Dermis blood vessel endothelial cell (primary cell): ENCODE measurements at places on chromosomes 5 and 9. TPM values are rescaled to one million over a fixed set of nuclear protein-coding genes. Genes with fewer than 3 reads are reported as not detected.

DNA sequence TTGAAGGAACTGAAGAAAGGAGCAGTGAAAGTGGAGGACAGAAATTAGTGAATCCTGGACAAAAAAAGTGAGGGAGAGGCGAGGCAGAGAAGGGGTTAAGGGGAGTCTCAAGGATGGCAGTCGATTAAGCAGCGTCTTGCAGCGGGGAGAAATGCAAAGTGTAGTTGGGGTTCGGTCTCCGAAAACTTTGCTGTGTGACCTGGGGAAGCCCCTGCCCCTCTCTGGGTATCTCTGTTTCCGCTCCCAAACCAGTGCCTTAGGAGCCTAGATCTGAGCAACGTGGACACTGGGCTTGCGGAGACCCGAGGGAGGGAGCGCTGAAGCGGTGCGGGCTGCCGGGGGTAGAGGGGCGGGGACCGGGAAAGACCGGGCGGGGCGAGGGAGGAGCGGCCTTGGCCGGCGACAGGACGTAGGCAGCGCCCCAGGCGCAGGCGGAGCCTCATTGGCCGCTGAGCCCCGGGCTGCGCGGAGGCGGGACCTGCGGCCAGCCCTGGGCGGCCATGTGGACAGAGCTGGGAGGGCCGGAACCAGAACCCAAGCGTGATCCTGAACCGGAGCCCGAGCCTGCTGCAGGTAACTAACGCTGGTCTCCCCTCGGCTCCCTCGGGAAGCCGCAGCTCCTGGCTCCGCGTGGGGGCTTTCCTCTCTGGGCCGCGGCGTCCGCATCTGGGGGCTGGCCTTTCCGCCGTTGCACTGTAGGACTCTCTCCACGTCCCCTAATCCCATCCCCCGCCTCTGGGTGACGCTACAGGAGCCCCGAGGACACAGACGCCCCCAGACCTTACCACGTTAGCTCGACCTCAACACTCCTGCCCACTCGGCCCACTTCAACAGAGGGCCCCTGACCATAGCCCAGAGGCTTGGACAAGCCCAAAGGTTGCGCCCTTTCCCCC lies at the start of gene ALDH1B1:
ALDH1B1 (plus strand) TSS at position 468 of the 893 bp plus-strand sequence. CDS start 3,047 bp downstream, outside the sequence.
- peak; percentile 90 for DNase-seq

DNA sequence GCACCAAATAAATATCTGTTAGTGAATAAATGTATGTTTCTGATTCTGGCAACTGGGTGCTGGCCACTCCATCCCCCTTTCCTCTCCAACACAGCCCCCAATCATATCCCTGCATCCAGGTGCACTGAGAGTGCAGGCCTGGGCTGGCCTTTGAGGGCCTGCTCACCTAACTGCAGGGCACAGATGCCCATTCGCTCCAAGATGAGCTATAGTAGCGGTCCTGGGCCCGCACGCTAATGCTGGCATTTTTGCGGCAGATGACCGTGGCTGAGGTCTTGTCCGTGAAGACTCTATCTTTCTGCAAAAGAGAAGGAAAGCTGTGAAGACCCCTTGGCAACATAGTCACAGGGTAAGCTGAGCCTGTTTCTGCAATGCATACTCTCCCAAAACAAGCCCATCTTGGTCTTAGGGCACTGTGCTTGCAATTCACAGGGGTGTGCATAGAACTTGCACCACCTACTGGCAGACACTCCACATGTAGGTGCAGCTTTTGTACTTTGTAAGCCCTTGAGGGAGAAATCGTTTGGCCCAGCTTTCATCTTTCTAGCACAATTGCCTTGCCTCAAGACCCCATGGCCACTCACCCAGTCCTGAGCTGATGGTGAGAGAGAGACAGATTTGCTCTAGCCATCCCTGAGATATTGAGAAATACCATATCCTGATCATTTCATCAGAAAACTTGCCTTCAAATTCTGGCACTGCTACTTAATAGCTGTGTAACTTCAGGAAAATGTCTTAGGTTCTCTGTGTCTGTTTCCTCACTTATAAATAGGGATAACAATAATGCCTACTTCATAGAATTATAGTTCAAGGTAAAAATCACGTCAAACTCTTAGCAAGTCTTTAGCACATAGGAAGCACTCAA lies 13.5 kb downstream of the IL12B start:
- DNase-seq = peak; percentile 72

GRCh38 chr5:149583394-149583793 lies 2.1 kb downstream of the ARHGEF37 start:
- peak; percentile 47 for DNase-seq

DNA sequence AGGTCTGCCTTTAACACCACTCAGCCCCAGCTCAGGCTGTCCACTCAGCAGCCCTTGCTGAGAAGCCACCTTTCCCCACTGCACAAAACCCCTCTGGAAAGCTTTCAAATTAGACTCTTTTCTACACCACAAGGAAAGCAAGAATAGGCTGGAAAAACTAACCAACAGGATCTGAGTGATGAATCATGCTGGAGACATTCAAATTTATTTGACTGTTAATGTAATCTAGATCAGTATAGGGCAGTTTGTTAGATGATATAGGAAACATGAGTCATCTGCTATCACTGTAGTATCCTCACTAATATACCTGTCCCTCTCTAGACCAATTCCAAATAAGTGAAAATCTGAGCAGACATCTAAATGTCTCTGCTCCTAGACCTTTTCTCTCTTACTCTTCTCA lies 127.8 kb upstream of the PAM start:
- DNase-seq = no peak

DNA sequence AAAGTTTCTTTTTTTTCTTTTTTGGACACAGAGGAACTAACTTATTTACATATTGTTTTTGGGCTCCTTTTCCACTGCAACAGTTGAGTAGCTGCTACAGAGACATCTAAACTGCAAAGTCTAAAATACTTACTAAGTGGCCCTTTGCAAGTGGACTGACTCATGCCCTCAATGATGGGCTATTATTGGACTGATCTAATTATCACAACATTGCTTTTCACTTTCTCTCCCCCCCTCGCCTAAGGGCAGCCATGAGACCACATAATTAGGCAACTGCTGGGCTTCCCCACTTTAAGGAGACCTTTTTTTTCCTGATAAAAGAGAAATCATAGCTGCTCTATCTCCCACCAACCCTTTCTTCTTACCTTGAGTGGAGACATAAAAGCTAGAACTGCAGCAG lies 47.0 kb downstream of the PLK2 start:
- no peak for DNase-seq

- no peak for DNase-seq
These were observed 170.7 kb upstream of the SPRY4 start for GRCh38 chr5:142495531-142495930.

- DNase-seq = peak; percentile 58
These were observed 15.6 kb upstream of the CD74 start for GRCh38 chr5:150428106-150428876.

DNA sequence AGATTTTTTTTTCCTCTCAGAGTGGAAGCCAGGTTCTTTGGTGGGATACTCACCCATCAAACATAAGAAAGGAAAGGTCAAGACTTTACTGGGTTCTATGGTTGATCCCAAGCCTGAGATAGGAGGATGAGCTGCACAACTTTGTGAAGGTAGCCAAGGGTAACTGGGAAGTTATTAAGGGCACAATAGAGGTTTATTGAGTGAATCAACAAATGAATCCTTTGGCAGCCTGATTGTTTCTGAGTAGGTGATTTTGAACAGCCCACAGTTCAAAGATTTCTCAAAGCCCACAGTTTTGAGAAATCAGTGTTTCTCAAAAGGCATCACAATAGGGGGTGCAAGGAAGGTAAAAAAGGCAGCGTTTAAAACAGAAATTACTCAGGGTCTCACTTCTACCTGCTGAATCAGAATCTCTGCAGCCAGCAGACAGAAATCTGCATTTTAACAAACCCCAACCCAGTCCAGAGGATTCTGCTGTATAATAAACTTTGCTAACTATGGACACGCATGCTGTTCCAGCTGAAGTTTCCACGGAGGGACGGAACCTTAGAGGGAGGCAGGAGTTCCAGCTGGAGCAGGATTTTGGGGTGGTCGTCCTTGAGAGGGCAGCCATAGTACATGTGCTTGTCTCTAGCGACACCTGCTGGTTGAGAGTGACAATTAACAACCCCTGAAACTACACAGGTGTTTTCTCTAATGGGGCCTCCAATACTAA lies 32.7 kb upstream of the FSD1L start:
- DNase-seq = peak; percentile 80

DNA sequence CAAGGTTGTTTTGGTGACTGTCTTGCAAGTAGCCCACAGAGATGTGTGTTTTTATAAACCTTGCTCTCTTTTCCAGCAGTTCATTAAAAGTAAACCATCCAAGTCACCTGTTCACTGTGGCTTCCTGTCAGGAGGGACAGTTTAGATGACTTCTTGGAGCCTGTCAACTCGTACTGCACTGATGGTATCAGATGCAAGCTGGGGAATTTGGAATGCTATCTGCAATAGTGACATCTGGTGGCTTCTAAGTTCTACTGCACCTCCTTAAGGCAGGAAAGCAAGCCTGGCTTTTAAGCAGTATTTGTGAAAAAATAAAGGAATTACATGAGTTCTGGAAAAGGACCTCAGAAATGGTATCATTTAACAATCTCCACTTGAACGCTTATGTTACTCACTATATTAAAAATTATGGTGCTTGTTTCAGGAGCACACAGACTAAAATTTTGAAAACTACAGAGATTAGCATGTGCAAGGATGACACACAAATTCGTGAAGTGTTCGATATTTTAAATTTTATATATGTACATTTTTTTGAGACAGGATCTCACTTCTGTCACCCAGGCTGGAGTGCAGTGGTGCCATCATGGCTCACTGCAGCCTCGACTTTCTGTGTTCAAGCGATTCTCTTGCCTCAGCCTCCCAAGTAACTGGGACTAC lies 164.0 kb downstream of the TTC39B start:
- peak; percentile 80 for DNase-seq

GRCh38 chr5:150448334-150448733 lies 1.2 kb downstream of the RPS14 start:
- no peak for DNase-seq

DNA sequence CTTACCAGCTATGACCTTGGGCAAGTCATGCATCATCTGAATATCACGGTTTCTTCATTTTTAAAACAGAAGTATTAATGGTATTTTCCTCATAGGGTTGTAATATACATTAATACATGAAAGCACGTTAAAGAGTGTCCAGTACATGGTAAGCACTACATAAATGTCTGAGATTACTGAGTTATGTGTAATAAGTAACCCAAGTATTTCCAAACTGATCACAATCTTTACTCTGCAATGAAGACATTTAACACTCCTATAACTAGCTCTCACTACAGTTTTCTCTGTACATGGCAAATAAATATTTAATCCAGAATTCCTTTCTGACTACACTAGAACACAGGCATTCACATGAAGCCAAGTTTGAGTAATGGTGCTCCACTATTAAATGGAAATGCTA lies 4.0 kb downstream of the GLDC start:
- no peak for DNase-seq

- DNase-seq = no peak
These were observed 389.7 kb downstream of the ARHGEF28 start for GRCh38 chr5:74015716-74016115.

GRCh38 chr9:89576404-89576839 lies 28.4 kb upstream of the GADD45G start:
- peak; percentile 67 for DNase-seq

- no peak for DNase-seq
These were observed 38.2 kb downstream of the TTC39B start for GRCh38 chr9:15268782-15269181.

GRCh38 chr5:155193483-155194107 lies 180.0 kb downstream of the KIF4B start:
- no peak for DNase-seq

GRCh38 chr9:69120380-69121154 lies 53.5 kb upstream of the TJP2 start:
- peak; percentile 60 for DNase-seq

- no peak for DNase-seq
These were observed 30.0 kb upstream of the ANKH start for GRCh38 chr5:14901462-14902051.

- DNase-seq = no peak
These were observed 16.8 kb downstream of the MACROH2A1 start for GRCh38 chr5:135382106-135382790.

DNA sequence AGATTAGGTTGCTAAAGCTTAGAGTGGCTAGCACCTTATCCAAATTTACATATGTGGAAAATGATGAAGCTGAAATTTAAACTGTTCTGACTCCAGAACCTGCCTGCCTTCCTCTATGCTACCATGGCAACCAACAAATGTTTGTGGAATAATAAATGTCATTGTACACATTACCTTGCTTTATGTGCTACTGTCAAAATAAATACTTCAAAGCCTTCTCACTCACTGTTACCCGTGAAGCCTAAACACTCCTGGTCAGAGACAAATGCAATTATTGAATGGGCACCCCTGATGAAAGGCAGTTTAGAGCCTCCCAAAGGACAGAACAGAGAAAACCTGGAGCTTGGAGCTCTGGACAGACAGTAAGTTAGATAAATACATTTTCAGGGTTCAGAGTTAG lies 158.6 kb downstream of the FAM114A2 start:
- no peak for DNase-seq

DNA sequence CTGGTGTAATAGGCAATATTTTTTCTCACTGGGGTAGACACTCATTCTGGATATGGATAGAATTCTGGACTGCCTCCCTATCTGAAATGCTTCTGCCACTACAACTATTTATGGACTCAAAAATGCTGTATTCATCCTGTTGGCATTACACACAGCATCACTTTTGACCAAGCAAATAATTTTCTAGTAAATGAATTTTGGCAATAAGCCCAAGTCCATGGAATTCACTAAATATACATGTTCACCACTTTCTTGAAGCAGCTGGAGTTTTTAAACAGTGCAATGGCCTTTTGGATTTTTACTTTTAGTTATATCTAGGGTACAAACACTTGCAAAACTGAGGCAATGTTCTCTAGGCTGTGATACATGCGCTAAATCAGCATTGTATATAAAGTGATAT lies 724.9 kb upstream of the EDIL3 start:
- no peak for DNase-seq

GRCh38 chr9:15711531-15711930 lies 158.7 kb downstream of the CCDC171 start:
- DNase-seq = no peak

The CDX1 gene
- total RNA-seq = not detected in 2 replicates

The FOXD4L6 gene
- total RNA-seq = under 0.01 and 0.09 TPM in 2 replicates

The TTC16 gene
- not detected in 2 replicates for total RNA-seq

The DOCK2 gene
- 0.17 and 0.28 TPM in 2 replicates for total RNA-seq

The TSSK1B gene
- total RNA-seq = not detected in 2 replicates

The RAD23B gene
- 75.0 and 98.8 TPM in 2 replicates for total RNA-seq

The NR5A1 gene
- not detected in 2 replicates for total RNA-seq

The AK1 gene
- total RNA-seq = 22.0 and 42.2 TPM in 2 replicates

The C1QTNF3 gene
- total RNA-seq = under 0.01 and 0.51 TPM in 2 replicates

The DAB2 gene
- total RNA-seq = 118 and 129 TPM in 2 replicates

The C9orf153 gene
- 0.14 TPM in 1 of 2 replicates, not detected in the other for total RNA-seq

The FOCAD gene
- 90.0 and 135 TPM in 2 replicates for total RNA-seq

The SMIM33 gene
- total RNA-seq = not detected in 2 replicates

The PCDHGB7 gene
- total RNA-seq = 10.2 and 11.9 TPM in 2 replicates
